Activated T-helper 1 cell treated with Interleukin-2 at 50 U/mL for 16 hours (primary cell): ENCODE measurements at places on chromosomes 12 and 14.

DNA sequence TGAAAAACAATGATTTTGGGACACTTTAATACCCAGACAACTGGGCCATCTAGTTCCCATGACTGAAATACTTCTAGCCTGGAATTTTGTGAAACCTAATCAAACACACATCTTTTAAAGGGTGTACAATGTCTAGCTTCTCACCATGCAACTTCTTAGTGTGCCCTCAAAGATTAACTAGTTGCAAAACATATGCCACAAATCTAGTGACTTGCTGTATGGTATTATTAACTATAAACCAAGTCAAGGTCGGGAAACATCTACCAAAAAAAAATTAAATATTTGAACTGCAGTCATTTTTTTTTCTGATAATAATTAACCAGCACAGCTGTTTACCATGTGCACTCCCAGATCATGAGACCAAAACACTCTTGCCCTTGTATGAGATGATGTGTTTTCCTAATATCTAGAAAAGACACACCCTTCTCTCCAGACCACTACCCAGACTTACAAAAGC lies 171.8 kb upstream of the FOXN3 start:
- no peak for DNase-seq

DNA sequence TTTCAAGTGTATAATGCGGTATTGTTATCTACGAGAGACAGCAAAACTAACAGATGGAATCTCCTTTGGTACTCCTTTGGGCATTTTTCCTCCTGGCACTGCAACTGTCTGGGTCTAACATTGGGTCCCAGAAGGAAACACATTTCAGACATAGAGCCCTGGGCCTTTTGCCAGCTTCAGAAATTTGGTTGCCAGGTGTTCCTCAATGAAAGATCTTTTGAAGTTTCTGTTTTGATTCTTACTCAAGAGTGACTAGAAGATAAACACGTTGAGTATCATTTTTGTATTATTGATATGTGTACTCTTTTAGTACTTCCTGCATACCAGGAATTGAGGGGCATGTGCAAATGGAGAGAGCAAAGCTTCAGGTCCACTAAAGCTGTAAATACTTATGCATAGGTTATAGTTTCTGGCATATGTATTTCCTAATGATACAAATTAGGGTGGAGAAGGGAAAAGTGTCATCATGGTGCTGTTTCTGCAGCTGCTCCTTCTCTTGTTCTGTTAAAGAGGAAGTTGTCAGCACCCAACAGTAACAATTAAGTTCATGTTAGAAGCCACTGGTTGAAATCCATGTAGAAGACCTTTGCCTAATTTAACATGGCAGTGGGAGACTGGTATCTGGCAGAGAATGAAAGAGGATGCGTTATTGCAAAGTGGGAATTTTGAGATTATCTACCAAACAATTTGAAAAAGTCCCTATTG lies 53.5 kb downstream of the SLC38A6 start:
- DNase-seq = no peak

GRCh38 chr12:54371328-54372112 lies 7.2 kb upstream of the GPR84 start:
- no peak for DNase-seq

- no peak for DNase-seq
Observed at GRCh38 chr14:77238996-77239395, 32.0 kb downstream of the NGB start.

GRCh38 chr14:37472906-37473305 lies 122.1 kb downstream of the FOXA1 start:
- DNase-seq = no peak

- no peak for DNase-seq
Observed at GRCh38 chr12:127925971-127926370, 341.0 kb upstream of the TMEM132C start.

DNA sequence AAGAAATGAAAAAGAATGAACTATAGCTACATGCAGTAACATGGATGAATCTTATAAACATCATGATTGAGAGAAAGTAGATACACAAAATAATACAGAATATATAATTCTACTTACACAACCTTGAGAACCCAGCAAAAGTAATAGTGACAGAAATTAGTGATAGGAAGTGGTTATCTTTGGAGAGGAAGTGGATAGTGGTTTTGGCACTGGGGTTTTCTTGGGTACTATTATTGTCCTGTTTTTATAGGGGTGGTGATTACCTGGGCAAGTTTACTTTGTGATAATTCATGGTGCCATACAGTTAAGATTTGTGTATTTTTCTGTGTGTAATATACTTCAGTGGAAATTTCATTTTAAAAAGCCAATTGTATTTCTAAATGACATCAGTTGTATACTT lies 352.7 kb downstream of the AEBP2 start:
- DNase-seq = no peak

DNA sequence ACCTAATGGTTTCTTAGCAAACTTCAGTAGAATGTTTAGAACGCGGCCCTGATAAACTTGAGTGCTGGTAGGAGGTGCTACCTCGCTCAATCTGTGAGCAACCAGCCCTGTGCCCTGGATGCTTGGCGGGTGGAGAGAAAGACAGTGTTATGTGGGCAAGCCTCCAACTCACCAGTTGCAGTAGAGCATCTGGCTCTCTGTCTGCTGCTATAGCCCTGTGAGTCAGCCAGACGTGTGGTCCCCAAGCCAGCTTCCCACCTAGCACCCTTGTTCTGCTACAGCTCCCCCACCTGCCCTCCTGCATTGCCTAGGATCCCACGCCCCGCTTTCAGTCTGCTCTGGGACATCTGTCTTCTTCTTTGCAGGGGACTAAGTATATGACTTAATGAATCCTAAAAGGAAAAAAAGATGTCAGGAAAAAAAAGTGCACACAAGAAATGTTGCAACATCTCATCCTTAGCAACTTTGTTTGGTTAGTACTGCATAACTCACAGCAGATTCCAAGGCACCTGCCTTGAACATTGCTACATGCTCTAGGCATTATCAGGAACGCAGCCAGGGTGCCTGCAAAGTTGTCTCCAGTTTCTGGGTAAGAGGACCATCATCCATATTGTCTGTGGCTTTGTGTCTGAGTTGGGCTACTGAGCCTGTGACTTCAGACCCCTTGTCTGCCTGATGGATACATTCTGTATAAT lies 13.6 kb downstream of the SNRNP35 start:
- DNase-seq = no peak

DNA sequence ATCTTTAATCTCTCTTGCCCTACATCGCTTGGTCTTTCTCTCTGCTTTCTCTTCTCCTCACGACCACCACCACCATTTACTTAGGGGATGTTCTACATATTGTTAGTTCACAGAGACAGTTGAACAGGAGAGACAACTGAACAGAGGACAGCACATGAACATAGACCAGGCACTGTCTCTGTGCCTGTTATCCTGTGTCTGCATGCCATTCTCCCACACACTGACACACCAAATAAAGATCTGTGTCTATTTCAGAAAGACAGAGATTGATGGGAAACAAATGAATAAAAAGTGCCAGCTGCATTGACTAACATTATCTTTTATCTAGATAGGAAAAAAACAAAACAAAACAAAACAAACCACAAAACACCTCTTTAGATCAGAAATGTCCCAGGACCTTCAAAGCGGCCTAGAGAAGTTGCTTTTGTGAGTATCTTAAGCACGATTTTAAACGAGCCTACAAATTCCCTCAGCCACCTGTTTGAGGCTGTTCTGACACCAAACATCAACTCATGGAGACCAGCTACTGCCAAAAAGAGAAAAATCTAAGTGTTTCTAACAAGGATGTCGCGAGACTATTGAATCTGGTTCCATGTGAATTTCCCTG lies 77.6 kb upstream of the PARP11 start:
- no peak for DNase-seq

DNA sequence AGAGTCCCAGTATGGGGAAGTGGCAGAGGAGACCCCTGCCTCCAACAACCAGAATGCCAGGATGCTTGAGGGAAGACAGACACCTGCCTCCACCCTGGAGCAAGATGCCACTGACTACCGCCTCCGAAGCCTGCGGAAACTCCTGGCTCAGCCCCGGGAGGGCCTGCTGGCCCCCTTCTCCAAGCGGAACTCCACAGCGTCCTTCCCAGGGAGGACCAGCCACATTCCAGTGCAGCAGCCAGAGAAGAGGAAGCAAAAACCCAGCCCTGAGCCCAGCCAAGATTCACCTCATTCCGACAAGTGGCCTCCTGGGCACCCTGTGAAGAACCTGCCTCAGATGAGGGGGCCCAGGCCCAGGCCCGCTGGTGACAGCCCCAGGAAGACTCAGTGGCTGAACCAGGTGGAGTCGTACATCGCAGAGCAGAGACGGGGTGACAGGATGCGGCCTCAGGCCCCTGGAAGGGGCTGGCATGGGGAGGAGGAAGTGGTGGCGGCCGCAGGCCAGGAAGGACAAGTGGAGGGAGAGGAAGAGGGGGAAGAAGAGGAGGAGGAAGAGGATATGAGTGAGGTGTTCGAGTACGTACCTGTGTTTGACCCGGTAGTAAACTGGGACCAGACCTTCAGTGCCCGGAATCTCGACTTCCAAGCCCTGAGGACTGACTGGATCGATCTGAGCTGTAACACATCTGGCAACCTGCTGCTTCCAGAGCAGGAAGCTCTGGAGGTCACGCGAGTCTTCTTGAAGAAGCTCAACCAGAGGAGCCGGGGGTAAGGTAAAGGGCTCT lies 93.7 kb downstream of the B4GALNT3 start:
- DNase-seq = peak; percentile 40

DNA sequence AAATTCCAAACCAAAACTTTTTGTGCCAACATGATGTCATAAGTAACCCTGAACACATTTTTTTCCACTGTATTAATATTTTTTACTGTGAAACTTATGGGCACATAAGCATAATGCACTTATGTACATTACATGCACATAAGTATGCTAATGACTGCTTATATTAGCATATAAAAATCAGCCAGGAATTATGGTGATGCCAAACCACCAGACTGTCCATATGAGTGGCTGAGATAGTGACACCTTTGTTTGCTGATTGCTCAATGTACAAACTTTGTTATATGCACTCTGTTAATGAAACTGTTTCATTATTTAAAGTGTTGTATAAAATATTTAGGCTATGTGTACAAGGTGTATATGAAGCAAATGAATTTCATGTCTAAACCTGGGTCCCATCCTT lies 32.3 kb downstream of the USP44 start:
- DNase-seq = no peak

- DNase-seq = no peak
Observed at GRCh38 chr12:116784238-116784612, 46.1 kb downstream of the RNFT2 start.

- DNase-seq = no peak
Observed at GRCh38 chr14:104003616-104004015, 61.3 kb upstream of the RD3L start.

GRCh38 chr12:60281522-60281921 lies 685.7 kb downstream of the SLC16A7 start:
- DNase-seq = no peak

- DNase-seq = no peak
Observed at GRCh38 chr14:105904379-105904778, 378.0 kb downstream of the TMEM121 start.

DNA sequence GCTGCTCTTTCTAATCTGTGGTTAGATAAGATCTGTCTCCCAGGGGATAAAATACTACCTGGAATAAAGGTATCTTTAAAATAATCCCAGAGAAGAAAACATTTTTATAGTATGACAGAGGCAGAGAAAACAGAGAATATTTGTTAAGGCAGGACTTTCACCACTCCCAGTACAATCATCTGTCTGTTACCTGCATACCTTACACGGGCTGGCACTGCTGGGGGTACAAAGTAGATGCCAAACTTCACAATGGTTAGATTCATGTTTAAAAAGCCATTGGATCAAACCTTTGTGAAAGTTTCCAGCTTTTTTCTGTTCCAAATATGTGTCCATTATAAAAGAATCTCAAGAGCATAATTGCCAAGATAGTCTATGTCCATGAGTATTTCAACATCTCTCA lies 273.6 kb upstream of the BTG1 start:
- no peak for DNase-seq

- no peak for DNase-seq
Observed at GRCh38 chr12:103181366-103182152, 224.1 kb downstream of the ASCL1 start.

DNA sequence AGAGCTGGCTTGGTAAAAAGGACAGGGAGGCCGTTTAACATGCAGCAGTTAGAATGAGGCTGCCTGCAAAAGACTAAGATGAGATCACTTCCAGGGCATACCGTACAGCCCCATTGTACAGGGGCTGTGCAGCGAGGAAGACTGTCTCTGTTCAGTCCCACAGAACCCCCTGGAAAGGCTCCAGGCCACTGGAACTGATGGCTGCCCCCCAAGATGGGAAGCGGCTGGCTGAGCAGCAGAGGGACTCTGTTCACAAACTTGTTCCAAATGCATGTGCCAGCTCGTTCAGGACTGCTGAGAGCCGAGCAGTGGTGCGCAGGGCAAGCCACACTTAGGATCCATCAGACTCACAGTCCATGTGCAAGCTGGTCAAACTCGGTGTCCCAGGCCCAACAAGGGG lies 82.9 kb downstream of the CHGA start:
- no peak for DNase-seq

DNA sequence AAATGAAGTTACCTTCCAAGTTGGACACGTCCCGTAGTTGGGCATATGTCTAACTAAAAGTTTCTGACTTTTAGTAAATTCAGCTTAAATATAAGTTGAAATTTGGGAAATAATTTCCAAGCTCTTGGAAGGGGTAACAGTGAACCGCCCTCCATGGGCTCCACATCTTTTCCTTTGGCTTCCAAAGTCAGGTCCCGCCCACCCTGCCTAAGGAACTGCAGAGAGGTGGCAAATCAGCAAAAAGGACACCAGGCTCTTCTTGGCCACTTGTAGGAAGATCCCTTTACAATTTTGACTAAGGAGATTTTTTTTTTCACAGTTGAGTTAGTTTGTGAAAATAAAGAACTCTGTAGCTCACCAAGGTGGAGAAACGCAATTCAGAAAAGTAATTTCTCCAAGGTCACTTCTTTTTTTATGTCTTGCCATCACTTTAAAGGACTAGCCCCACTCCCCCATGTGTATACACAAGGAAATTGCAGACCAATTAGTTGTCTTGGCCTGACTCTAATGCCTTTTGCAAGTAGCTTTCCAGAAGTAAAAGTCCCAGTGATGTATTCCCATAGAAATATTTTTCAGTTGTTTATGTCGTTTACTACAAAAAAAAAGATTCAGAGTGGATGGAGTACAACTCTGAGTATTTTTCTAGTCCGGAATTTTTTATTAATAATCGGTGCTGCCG lies 181.2 kb downstream of the PELI2 start:
- no peak for DNase-seq

DNA sequence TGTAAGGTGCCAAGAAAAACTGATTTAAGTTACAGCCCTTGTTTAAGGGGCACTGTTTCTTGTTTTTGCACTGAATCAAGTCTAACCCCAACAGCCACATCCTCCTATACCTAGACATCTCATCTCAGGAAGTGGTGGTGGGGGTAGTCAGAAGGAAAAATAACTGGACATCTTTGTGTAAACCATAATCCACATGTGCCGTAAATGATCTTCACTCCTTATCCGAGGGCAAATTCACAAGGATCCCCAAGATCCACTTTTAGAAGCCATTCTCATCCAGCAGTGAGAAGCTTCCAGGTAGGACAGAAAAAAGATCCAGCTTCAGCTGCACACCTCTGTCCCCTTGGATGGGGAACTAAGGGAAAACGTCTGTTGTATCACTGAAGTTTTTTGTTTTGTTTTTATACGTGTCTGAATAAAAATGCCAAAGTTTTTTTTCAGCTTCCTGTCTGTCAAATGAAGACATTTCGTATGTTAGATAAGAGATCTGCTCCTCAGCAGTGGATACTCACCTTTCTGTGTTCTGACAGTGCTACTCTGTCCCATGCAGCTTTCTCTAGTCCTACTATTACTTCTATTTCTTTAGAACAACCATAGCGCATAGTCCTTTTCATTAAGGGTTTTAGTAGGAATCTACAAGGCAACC lies 1.2 kb upstream of the PA2G4 start:
- DNase-seq = no peak
